ENCODE measurements at places on chromosomes 7 and 10.
A peak's percentile ranks its signal among the peaks of the same experiment; 100 is the strongest.

DNA sequence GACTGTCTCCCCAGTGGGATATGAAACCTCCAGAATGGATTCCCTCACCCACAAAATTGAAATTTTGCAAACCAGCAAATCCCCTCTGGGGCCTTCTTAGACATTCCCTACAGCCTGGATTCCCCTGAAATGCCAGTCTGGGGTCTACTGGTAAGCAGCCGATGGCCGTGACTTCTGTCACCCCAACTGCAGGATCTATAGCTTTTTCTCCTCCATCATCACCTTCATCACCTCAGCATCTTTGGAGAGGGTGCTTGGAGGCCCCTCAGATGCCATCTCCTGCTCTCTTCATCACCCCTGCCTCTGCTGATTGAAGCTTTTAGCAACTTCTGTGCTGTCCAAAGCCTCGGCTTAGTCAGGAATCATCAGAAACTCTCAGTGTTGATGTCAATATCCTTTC lies 2.6 kb upstream of the KCNMA1 start:
- no peak for DNase-seq

DNA sequence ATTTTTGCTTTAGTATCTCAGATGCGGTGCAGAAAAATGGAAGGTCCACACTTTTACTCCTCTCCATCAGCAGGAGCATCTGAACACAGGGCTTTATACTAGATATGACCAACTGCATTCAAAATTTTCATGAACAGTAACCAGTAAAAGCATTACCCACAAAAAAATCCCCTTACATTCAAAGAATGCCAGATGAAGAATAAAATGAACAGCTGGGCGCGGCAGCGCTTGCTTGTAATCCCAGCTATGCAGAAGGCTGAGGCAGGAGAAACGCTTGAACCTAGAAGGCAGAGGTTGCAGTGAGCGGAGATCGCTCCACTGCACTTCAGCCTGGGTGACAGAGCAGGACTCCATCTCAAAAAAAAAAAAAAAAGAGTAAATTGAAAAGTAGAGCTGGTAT lies 3.1 kb downstream of the SAR1A start:
- DNase-seq: no peak

DNA sequence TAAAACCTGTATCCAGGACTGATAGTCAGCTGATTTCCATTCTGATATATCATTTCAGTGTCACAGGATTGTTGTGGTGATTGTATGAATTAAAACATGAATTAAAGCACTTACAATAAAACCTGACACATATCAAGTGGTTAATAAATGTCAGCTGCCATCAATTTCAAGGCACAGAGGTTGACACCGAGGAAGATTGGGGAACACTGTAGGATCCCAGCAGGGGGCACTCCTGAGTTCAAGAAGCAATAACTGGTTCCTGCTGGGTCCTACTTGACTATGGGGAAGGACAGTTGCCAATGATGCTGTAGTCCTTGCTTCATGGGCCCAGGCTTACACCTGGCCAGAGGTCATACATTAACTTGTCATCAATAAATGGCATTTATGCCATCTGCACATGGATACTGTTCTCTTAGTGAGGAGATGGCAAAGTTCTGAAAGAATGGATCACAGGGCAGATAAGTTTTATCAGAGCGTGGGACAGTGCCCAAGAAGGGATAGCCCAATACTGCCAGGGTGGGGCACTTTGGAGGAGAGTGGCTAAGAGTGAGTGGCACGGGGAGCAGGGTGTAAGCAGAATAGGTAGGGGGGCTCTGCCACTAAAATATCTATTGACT lies 24.1 kb downstream of the FZD1 start:
- DNase-seq: peak; percentile 31

- DNase-seq: no peak
Observed at GRCh38 chr10:95329296-95329695, 38.5 kb upstream of the PDLIM1 start.

- no peak for DNase-seq
Observed at GRCh38 chr7:111092406-111093236, 1.7 kb downstream of the LRRN3 start.

GRCh38 chr7:155438777-155439176 lies 19.2 kb upstream of the EN2 start:
- no peak for DNase-seq

- no peak for DNase-seq
Observed at GRCh38 chr7:24702755-24703154, 54.5 kb downstream of the GSDME start.

GRCh38 chr10:132606536-132607316 lies 69.1 kb downstream of the INPP5A start:
- no peak for DNase-seq

- DNase-seq: no peak
Observed at GRCh38 chr10:102451105-102451969, at the start of gene C10orf95. Gene C10orf95 (minus strand): TSS chr10:102451543. CDS start chr10:102451093, 450 bp downstream.

GRCh38 chr10:48690791-48691660 lies 6.4 kb downstream of the WDFY4 start:
- no peak for DNase-seq

DNA sequence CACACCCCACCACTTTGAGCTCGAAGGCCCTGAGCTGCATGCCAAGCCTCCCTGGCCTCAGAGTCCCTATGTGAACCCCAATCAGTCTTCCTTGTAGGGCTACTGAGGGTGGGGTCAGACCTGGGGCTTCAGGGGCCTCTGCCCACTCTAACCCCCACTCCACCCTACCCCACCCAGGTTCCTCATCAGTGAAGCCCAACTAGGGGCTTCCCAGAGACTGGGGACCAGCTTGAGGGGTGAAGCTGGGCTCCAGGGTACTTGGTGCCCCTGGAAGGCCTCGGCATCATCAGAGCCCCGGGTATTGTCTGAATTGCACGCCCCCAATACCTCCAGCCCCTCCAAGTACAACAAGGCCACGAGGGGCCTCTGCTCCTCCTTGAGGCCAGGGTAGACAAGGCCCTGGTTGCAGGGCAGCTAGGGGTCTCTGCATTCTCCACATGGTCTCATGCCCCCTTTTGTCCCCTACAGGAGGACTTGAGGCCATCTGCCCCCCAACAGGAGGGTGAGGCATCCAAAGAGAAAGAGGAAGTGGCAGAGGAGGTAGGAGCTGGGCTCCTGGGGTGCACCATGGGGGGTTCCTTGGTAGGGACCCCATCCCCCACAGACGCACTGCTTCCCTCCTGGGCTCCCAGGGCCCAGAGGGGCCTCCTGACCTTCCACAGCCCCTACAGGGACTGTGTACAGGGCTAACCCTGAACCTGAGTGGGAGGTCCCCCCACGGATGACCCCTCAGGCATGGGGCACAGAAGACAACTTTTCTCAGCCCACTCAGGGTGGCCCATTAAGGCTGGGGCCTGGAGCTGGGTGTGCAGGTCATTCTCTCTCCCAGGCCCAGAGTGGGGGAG lies 4.0 kb downstream of the SNCG start:
- DNase-seq: no peak

- DNase-seq: no peak
Observed at GRCh38 chr10:70669732-70670317, 2.5 kb upstream of the ADAMTS14 start.

GRCh38 chr10:95873651-95874050 lies 34.1 kb upstream of the CC2D2B start:
- no peak for DNase-seq

GRCh38 chr10:19815731-19816410 lies 361 bp upstream of the PLXDC2 start:
- no peak for DNase-seq

GRCh38 chr7:74581916-74582440 lies 75.5 kb upstream of the GTF2I start:
- no peak for DNase-seq

GRCh38 chr7:107364787-107365186 lies 105.1 kb upstream of the GPR22 start:
- no peak for DNase-seq

DNA sequence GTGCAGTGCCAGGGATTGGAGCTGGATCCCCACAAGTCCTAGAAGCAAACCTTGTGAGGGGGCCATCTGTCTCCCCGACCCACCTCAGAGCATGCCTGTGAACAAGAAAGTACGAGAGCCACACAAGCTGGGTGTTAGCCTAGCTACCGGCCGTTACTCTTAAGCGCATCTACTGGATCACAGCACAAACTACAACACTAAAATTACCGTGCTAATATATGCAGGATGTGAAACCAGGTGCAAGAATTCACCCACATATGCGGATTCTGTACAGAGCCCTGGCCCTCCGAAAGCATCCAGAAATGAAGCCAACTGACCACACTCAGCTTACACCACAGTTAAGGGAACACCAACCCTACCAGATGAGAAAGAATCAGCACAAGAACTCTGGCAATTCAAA lies 16.0 kb upstream of the PRSS1 start:
- no peak for DNase-seq
